Stromal cell of bone marrow (primary cell): ENCODE measurements at places on chromosomes 5 and 9.

- DNase-seq, result no peak
Measured at GRCh38 chr5:14299666-14300065, 156.5 kb downstream of the TRIO start.

GRCh38 chr9:93450945-93451815 lies at the start of gene FAM120A:
TSS of gene FAM120A (plus strand) at chr9:93451685. CDS start at chr9:93451916, 231 bp downstream.
- DNase-seq, result peak; percentile 74

DNA sequence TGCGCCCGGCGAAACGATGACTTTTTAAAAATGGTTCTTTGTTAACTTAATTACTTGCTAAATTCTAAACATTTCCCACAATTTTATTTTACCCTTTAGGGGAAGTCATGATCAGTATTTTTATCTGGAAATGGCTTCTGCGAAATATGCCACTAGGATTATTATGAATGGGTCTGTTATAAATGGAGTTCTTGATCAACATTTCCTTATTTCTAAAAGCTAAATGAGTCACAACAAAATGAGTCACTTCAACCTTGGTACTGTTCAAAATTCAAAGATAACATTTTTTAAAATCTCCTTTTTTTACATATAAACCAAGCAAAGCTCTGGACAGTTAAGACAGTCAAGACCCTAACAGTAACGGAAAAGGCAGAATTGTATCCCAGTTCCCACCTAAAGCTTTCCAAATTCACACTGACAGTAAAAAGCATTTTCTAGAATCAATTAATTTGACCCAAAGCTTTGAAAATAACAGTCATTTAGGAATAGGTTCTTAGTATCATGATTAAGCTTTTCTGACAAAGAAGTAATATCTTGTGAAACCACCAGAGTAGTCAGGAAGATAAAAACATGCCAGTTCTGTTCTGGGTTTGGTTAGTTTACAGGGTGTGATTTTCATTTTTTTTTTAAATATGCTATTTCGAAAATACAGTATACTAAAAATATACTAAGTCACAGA lies 81.7 kb downstream of the LHFPL2 start:
- no peak for DNase-seq

DNA sequence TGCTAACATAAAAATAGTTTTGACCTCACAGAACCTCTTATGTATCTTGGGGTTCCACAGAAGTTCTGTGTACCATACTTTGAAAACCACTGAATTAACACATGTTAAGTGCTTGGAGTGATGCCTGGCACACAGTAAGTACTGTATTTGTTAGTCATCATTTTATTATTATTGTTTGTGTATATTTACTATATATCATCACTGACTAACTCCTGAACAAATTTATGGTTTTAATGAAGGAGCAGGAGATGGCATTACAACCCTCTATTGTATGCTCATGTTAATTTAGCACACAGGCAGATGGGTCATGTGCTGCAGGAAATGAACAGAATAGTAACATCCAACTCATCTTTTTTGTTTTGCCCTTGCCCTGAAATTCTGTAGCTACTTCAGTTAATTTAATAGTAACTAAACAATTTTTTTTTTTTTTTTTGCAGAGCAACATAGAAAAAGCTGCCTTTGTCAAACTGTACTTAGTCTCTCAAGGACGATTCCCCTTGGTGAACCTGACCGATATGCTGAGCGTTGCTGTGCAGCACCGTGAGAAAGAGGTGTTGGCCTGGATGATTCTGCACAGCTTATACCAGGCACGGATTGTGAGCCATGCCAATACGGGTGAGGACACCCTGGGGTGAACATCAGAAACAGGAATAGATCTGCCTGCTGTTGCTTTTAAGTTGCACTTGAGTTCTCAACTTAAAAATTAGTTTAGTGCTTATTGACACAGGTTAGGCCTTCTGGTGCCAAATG lies 45.4 kb downstream of the HACD4 start:
- no peak for DNase-seq

GRCh38 chr5:34550247-34550646 lies 105.9 kb upstream of the RAI14 start:
- no peak for DNase-seq
